ENCODE measurements at places on chromosomes 13 and 19.

- no peak for DNase-seq
Measured at GRCh38 chr13:22128441-22129408, 457.9 kb downstream of the FGF9 start.

GRCh38 chr19:4139614-4140236 lies 13.7 kb upstream of the CREB3L3 start:
- DNase-seq: peak; percentile 45

GRCh38 chr19:42433503-42434260 lies 6.5 kb upstream of the LIPE start:
- DNase-seq: peak; percentile 80

DNA sequence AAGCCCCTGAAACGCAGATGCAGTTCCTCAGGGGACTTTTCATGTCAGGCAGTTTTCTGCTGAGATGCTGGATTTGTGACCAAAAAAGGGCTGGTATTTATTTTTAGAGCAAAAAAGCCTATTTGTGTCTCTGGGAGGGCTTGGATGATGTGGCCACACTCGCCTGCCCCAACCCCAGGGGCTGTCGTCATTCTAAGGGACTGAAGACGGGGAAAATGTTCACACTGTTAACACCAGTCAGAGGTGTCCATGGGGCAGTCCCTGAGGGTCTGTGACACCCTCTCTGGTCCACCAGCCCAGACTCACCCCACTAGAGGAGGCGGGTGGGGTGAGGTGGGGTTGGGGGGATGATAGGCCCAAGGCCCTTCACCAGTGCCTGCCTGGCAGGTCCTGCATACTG lies 15.9 kb upstream of the EPHX3 start:
- no peak for DNase-seq

- no peak for DNase-seq
Measured at GRCh38 chr13:105625691-105626090, 909.8 kb downstream of the EFNB2 start.

GRCh38 chr13:101627556-101627943 lies 175.1 kb downstream of the ITGBL1 start:
- DNase-seq: no peak

GRCh38 chr19:49073514-49074378 lies 1.2 kb upstream of the KCNA7 start:
- DNase-seq: peak; percentile 53

DNA sequence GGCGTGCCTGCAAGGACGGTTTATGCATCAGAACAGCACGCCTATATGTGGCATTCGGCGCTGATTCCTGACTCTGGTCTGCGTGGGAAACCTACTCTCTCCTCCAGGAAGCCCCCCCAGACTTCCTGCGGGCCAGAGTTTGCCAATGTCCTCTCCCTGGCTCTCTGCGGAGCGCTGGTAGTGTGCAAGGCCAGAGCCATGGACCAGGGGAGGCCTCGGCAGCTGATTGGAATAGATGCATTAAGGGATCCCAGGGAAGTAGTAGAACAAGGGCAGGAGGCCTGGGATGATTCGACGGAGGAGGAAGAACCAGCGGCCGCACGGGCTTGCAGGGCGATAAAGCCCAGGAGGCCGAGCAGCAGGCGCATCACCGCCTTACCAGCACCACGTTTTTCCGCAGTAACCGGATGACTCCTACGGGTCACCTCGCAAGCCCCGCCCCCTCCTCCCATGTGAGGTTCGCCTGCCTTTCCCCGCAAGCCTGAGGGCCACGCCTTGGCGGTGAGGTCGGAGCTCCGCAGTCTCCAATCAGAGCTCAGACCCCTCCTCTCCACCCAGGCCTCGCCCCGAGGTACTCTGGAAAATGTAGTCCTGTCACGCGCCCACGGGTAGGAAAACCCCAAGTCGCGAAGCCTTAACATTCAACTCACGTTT lies 5.0 kb downstream of the CLEC11A start:
- DNase-seq: peak; percentile 87

DNA sequence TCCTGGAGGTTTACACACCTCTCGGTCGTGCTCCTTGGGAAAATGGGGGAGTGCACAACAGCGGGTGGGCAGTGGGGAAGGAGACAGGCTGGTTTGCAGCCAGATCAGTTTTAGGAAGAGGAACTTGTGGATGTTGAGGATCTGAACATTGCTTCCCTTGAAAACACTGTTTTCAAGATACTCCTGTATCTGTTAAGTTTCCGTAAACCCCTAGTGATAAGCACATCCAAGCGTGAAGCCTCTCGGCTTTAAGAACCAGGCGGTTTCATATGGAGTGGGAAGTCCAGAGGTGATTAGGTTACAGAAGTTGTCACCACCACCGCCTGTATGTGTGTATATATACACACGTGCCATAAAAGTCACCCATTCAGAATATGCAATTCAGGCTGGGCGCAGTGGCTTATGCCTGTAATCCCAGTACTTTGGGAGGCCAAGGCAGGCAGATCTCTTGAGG lies 47.4 kb downstream of the SIPA1L3 start:
- DNase-seq: no peak

GRCh38 chr19:17687141-17687856 lies 855 bp downstream of the UNC13A start:
- DNase-seq: no peak

- no peak for DNase-seq
Measured at GRCh38 chr13:77406644-77407440, 79.9 kb upstream of the MYCBP2 start.

- DNase-seq: no peak
Measured at GRCh38 chr13:23899555-23899954, 2.3 kb upstream of the C1QTNF9B start.

DNA sequence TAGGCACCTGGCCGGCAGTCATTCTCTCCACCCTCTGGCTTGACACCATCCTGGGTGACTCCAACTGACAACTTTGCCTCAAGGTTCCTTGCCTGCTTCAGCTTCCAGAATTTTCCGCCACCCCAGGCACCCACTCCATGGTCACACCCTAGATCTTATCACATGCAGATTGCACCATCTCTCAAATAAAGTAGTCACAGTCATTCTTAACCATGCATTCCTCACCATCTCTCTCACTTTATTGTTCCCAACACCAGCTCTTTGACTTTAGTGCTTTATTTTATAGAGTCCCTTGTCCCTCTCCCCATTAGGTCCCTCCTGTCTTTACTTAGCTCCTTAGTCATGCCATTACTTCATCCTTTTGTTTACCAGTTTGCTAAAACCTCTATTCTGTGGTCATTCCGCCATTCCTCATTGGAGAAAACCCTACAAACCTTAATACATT lies 351.7 kb downstream of the SPRY2 start:
- no peak for DNase-seq

DNA sequence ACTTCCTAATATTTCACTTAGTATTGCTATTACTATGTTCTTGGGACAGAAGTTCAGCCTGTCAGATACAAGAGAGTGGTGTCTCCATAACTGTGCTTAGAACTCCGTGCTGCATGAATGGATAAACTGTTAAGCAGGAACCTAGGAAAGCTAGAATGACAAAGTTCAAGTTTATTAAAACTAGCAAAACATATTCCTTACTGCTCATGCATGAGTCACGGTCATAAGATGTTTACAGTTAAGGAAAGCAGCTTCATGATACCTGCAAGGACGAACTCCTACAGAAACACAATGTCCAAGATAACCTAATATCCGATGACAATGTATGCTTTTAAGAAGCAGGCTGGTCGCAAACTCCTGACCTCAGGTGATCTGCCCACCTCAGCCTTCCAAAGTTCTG lies 6.0 kb upstream of the ZNF765 start:
- DNase-seq: no peak

DNA sequence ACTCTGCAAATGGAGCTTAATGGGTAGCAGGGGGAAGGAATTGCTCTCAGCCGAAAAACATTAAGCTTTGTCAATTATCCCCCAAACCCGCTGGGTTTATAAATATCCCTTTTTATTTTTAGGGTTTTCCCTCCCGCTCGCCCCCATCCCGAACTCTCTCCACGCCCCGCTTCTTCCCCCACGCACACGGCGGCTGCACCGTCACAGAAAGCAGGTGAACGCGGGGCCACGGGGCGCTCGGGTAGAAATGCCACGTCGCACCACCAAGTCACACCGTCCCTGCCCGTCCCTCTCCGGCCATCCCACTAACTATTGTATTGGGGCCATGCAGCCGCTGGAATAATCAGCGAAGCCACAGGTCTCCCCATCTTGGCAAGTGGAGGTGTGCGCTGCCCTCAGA lies 3.5 kb downstream of the PTPRS start:
- no peak for DNase-seq

DNA sequence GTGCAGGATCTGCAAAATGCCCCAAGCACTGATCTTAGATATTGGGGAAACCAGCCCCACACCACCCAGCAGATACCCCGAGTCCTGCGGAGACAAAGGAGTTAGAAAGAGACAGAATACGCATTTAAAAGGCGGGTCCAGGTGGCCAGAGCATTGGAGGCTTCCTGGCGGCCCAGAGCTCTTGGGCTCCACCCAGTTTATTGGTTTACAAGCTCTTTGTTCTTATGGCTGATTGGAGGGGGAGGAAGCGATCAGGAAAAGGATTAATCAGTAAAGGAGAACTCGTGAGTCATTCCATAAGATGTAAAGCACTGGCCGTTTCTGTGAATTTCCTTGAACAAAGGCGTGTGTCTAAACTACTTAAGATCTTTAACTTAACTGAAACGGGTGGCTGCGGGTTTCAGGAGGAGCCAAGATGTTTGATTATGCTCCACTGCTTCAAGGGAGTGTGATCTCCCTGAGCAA lies 926 bp downstream of the ZNF587 start:
- DNase-seq: peak; percentile 14

DNA sequence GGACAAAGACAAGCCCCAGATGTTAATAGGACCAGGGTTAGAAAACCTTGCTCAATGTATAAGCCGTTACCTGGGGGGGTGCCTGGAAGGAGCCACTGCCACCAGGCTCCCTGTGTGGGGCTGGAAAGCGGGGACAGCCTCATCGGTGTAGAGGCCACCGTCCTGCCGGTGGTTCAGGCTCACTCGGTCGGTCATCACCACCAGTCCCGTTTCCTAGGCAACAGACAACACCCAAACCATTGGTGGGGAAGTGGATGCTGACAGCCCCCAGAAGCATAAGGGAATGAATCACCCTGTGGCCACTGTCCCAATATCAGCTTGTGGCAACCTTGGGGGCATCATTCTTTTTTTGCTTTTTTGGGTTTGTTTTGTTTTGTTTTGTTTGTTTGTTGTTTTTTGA lies 55.8 kb downstream of the CPAMD8 start:
- DNase-seq: no peak

GRCh38 chr19:7748756-7749155 lies 1.4 kb upstream of the CD209 start:
- peak; percentile 44 for DNase-seq

DNA sequence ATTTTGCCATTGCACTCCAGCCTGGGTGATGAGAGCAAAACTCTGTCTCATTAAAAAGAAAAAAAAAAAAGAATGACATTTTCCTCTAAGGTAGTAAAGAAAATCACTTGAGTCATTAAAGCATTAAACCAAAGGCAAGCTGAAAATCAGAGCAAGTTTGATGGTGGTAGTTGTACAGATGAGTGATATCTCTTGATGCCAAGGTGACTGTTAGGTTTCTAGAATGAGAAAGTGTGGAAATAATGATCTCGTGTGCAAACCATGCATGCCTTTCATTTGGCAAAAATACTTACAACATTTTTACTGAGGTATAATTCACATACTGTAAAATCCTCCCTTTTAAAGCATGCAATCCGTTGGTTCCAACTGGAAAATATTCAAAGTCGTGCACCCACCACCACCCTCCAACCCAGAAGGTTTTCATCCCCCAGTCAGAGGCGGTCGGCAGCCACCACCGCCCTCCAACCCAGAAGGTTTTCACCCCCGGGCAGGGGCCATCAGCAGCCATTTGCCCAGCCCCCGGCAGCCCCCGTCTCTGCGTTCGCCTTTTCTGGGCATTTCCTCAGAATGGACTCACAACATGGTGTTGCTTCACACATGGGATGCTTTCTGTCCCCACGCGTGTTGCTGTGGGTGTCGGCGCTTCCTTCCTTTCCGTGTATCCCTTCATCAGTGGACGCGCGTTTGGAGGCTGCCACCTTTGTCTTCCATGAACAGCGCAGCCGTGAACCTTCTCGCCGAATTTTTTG lies 90.2 kb downstream of the ATP11A start:
- DNase-seq: no peak

- no peak for DNase-seq
Measured at GRCh38 chr13:26762745-26763345, 2.3 kb upstream of the GPR12 start.

DNA sequence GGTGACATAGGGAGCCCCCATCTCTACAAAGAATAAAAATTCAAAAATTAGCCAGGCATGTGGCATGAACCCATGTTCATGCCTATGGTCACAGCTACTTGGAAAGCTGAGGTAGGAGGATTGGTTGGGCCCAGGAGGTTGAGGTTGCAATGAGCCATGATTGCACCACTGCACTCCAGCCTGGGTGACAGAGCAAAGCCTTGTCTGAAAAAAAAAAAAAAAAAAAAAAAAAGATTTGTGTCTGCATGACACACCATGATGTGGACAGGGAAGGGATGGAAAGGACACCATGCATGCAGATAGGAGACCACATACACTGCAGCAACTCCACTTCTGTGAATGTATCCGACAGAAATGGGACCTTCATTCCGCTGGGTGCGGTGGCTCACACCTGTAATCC lies 34.0 kb upstream of the HOMER3 start:
- DNase-seq: no peak

GRCh38 chr13:103087275-103087674 lies 21.1 kb upstream of the SLC10A2 start:
- DNase-seq: no peak

- DNase-seq: peak; percentile 18
Measured at GRCh38 chr13:110462091-110462490, 99.4 kb downstream of the RAB20 start.

DNA sequence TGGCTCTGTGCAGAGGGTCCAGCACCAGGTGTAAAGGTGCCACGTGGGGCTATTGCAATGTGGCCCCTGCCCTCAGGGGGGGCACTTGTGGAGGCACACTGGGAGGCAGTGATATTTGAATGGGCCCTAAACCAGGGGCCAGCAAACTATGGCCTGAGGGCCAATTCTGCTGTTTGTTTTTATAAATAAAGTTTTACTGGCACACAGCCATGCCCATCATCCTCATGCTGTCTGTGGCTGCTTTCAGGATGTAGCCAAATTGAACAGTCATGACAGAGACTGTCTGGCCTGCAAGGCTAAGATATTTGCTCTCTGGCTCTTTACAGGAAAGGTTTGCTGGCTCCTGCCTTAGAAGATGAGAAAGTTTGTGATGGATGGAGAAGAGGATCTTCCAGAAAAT lies 33.9 kb upstream of the RANBP3 start:
- no peak for DNase-seq

DNA sequence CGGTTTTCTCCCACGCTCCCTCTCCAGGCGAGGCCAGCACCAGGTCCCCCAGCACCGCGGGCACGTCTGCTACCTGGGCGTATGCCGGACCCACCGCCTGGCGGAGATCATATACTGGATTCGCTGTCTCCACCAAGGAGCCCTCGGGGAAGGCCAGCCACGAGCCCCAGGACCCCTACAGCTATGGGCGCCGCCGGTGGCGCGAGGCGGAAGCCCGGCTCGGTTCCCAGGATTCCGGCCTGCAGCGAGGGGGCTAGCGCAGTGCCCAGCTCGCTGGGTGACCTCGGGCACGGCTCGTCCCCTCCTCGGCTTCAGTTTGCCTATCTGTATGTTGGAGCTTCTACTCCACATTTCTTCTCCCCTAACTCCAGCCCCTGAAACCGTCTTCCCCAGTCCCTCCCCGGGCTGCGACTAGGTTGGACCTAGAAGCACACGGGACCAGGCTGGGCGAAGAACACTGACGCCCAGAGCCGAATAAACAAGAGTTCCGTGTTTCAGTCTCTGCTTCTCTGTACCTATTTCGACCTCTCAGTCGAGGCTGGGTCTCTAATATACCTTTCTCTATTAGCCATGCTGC lies 749 bp upstream of the CPT1C start:
- no peak for DNase-seq

GRCh38 chr19:4134351-4134750 lies 10.4 kb upstream of the MAP2K2 start:
- no peak for DNase-seq

- DNase-seq: peak; percentile 45
Measured at GRCh38 chr19:31350033-31350692, 927 bp upstream of the TSHZ3 start.
